ENCODE measurements at places on chromosomes 11 and 22. TPM values are rescaled to one million over a fixed set of nuclear protein-coding genes. Genes with fewer than 3 reads are reported as not detected.

GRCh38 chr11:2684581-2684980 is 15.2 kb downstream of the KCNQ1OT1 start:
- no peak for DNase-seq

DNA sequence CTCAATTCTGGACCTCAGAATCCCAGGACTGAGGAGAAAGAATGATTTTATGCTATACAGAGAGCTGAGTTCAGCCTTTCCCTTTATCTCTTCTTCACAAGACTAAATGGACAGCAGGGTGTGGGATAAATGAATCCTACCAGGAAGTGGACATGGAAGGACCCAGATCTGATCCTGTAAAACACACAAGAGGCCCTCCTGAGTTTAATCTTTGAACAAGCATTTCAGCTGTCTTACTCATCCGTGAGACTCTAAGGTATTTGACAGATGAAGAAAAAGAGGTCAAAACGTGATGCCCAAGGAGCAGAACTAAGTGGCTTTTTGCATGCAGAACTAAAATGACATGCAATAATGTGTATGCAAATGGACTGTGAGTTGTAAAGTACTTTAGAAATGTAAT is 511.3 kb downstream of the DLG2 start:
- DNase-seq, result no peak

DNA sequence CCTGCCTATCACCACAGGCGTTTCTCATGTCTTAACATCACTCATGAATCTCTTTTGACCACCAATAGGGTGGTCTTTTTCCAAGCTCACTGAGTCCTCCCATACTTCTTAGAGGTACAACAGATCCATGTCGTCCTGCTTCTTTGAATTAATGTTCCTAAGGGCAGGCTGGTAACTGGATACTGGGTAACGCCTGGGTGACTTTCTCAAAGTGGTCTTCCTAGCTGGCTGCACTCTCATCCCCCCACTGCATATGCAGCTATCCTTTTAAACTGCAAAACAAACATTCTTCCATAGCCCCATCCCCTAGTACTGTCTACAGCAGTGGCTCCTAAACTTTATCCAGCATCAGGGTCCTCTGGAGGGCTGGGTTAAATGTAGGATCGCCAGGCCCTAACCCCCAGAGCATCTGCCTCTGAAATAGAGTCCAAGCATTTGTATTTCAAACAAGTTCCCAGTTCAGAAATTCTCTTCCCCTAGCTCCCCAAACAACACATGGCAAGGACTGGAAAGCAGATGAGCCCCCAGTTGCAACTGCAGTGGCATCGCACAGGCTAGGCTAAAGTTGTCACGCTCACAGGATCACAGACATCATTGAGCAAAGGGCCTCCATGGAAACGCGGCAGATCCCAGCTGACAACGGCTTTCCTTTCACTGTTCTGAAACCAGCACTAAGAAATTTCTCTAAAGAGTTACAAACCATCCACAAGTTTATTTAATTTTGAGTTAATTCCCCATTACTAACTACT is 204.9 kb downstream of the LARGE1 start:
- DNase-seq, result no peak

MOGAT2 gene
- polyA plus RNA-seq, result not detected

DNA sequence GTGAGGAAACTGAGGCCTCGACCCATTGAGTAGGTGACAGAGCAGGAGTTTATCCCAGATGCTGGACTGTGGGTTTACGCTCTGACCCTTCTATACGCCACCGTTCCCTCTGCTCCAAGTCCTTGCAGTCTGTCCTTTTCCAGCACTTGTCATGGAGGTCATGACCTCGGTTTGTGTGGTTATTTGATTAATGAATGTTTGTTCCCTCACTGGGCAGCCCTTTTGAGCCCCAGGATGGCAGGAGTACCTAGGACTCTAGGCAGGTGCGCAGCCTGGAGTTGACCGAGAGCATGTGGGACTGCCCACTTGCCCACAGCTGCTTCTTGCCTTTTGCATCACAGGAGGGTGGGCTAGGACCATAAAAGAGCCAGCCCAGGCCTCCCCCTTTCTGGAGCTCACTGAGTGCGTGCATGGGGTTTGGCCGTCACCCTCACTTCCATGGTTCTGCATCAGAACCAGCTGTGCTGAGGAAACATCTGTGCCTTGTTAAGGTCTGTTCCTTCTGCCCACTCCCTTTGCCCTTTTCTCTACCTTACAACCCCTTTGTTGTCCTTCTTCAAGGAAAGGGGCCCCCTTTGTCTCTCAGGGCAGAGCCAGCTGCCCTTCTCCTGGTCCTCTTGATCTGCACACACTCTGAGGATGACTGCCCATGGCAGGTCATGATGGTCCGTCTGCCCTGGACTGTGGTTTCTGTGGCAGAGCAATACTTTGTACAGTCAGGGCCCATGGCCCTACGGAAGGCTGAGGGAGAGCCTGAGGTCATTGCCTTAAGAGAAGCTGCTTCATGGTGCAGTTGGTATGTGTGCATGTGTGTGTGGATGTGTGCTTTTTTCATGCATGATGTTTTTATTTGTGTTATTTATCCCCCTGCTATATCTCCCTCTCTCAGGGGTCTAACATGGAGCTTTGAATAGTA is 38.2 kb downstream of the BMAL1 start:
- no peak for DNase-seq

DGAT2 gene
- 2.4 TPM for polyA plus RNA-seq

All from mammary epithelial cell (primary cell).